GDM1 (cell line): ENCODE measurements at places on chromosomes 16 and 17.
A peak's percentile ranks its signal among the peaks of the same experiment; 100 is the strongest.

- DNase-seq = no peak
These were observed 11.2 kb downstream of the ANKS4B start for GRCh38 chr16:21244518-21245215.

DNA sequence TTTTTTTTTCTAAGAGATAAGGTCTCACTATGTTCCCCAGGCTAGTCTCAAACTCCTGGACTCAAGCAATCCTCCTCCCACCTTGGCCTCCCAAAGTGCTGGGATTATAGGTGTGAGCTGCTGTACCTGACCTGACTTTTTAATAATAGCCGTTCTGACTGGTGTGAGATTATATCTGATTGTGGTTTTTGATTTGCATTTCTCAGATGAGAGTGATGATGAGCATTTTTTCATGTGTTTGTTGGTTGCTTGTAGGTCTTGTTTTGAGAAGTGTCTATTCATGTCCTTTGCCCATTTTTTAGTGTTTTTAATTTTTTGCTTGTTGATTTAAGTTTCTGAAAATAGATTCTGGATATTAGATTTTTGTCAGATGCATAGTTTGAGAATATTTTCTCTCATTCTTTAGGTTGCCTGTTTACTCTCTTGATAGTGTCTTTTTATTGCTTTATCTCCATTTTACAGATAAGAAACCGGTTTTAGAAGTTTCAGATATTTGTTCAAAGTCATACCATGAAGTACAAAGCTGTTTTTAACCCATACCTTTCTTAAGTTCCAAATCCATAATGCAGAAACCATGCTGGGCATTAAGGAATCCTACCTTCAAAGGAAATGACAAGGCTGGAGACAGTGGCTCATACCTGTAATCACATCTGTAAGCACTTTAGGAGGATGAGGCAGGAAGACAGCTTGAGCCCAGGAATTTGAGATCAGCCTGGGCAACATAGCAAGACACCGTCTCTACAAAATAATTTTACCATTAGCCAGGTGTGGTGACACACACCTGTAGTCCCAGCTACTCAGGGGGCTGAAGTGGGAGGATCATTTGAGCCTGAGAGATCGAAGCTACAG lies 168.4 kb upstream of the TBX2 start:
- DNase-seq = no peak

DNA sequence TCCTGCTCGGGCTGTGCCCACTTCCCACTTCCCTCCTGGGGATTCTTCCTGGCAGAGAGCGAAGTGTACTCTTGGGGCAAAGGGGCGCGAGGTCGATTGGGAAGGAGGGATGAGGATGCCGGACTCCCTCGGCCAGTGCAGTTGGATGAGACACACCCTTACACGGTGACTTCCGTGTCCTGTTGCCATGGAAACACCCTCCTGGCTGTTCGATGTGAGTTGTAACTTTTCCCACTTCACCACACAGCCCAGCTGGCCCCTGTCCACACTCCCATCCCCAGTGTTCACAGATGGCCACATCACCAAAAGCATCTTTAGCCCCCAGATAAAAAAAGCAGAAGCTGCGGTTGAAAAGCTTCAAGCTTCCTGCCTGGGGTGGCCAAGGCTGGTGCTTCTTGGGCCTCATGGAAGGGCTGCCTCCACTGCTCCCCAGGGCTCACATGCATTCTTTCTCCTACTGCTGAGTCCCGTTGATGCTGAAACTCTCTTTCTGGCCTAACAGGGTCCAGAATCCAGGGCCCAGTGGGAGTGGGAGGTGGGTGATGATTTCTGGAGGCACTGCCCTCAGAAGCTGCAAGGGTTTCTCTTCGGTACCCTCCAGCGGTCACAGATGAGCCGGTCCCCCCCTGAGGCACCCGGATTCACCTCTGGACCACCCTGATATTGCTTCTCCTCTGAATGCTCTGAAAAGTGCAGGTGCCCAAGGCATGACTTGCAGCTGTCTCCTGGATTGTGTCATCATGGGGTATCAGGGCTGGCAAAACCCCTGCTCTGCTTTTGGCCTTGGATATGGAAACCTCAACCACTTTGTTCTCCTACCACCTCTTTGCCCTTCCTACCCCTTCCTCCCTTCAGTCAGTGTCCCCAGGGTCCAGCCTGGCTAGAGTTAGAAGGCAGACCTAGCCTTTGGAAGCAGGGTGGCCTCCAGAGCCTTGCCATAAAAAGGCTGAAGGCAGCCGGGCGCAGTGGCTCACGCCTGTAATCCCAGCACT lies 2.2 kb upstream of the TRAF4 start:
- peak; percentile 82 for DNase-seq

DNA sequence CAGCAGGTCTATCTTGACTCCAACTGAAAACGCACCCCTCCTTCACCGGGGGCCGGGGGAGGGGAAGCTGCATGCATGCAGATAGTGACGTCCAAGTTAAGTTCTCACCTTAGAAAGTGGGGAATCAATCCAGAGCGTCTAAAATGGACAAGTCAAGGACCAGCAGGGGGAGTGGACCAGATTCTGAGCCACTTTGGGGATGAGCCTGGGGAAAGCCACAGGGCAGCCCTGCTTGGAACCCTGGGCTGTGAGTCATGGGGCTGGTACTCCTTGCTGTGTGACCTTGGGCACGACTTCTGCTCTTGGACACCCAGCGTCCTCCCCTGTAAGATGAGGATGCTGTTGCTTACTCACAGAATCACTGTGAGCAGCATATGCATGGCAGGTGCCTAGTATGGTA lies 9.1 kb downstream of the TNFRSF13B start:
- DNase-seq = no peak

- DNase-seq = no peak
These were observed 187.4 kb upstream of the CACNG5 start for GRCh38 chr17:66647391-66647983.

- DNase-seq = no peak
These were observed 2.3 kb downstream of the RPRML start for GRCh38 chr17:46976626-46977270.

GRCh38 chr17:6179017-6179416 lies 108.8 kb downstream of the WSCD1 start:
- DNase-seq = no peak

DNA sequence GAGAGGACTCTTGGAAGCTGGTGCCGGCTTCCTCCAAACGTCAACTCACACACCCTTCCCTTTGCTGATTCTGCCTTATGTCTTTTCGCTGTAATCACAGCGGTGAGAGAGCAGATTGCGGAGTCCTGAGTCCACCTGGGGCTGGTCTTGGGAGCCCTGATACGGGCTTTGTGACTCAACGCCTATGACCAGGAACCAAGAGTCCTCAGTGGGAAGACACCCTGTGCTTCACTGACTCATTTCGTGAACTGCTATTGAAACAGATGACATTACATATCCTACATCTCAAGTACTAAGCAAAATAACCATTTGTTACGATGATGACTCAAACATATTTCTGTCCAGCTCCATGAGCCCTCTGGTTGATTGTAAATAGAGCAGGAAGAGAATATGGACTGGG lies 90.7 kb upstream of the CREBBP start:
- no peak for DNase-seq

GRCh38 chr16:86955136-86955855 lies 361.9 kb downstream of the C16orf95 start:
- no peak for DNase-seq

DNA sequence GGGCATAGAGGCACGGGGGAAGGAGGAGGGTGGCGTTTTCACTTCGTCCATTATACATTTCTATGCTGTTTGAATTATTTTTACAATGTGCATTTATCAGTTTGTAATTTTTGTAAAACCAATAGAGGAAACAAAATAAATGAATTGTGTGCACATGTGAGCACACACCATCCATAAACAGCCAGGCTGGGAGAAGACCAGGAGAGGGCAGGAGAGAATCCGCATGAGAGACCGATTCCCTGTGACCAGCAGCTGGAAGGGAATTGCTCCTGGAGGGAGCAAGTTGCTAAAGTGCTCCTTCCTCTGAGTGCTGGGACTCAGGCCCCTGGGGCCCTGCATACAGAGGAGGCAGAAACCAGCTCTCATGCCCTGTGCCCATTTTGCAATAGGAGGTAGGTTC lies 126.0 kb downstream of the ABCC12 start:
- DNase-seq = no peak

DNA sequence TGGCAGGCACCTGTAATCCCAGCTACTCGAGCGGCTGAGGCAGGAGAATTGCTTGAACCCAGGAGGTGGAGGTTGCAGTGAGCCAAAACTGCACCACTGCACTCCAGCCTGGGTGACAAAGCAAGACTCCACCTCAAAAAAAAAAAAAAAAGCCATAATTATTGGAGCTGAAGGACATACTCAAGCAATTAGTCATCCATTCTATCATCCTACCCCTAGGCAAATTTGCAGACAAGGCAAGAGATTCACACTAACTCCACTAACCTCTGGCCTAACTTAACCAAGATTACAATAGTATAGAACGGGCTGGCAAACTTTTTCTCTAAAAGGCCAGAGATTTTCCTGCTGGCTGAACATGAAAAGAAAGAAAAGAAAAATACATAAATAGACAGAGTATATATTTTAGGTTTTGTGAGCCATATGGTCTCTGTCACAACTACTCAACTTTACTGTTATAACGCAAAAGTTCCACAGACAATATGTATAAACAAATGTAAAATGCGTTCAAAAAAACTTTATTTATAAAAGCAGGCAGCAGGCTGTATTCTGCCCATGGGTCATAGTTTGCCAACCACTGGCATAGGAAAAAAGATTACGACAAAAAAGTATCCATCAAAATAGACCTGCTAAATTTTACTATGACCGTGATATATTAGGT lies 29.7 kb downstream of the BRIP1 start:
- no peak for DNase-seq
